ENCODE measurements at places on chromosomes 3 and 15. TPM values are rescaled to one million over a fixed set of nuclear protein-coding genes. Genes with fewer than 3 reads are reported as not detected.
A peak's percentile ranks its signal among the peaks of the same experiment; 100 is the strongest.

Gene AP3B2
- total RNA-seq, result 5.3 TPM

Gene SCG3
- not detected for total RNA-seq

Gene SPTBN5
- total RNA-seq, result 2.0 TPM

Gene LSM3
- total RNA-seq, result 10.5 TPM

Gene P2RY1
- 10.9 TPM for total RNA-seq

Gene LAMB2
- total RNA-seq, result 411 TPM

Gene ERICH6
- total RNA-seq, result 0.48 TPM

Gene FBXO40
- not detected for total RNA-seq

DNA sequence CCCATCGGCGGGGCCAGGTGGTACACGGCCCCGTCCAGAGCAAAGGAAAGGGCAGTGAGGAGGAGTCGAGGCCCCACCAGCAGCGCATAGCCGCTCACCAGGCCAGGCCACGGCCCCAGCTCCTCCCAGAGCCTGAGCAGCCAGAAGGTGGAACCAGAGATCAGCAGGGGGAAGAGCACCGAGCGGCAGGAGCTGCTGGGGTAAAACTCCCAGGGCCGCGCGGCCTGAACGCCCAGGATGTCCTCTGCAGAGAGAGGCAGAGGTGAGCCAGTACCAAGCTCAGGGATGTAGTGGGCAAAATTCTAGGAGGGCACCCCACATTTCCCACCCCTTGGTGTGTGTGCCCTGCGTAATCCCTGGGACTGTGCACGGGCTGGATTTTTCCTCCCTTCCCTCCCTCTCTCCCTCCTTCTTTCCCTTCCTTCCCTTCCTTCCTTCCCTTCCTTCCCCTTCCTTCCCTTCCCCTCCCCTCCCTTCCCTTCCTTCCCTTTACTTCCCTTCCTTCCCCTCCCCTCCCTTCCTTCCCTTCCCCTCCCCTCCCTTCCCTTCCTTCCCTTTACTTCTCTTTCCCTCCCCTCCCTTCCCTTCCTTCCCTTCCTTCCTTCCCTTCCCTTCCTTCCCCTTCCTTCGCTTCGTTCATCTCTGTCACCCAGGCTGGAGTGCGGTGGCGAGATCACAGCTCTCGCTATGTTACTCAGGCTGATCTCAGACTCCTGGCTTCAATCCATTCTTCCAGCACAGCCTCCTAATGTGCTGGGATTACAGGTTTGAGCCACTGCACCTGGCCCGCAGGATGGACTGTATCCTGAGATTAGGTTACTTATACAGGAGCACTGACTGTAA, 6.3 kb upstream of the NCBP2 start:
- no peaks in the 10 kb centered on the region for H3K4me1 ChIP-seq
- H3K36me3 ChIP-seq, result no peaks in the 10 kb centered on the region
- H3K4me3 ChIP-seq, result no peak overlapping the region
- no peak overlapping the region for H3K27ac ChIP-seq

GRCh38 chr3:115022835-115023398, 124.2 kb downstream of the ZBTB20 start:
- no peak overlapping the region for H3K4me3 ChIP-seq
- DNase-seq, result no peak
- H3K4me1 ChIP-seq, result peaks cover 6% of the 10 kb centered on the region
- no peaks in the 10 kb centered on the region for H3K36me3 ChIP-seq

DNA sequence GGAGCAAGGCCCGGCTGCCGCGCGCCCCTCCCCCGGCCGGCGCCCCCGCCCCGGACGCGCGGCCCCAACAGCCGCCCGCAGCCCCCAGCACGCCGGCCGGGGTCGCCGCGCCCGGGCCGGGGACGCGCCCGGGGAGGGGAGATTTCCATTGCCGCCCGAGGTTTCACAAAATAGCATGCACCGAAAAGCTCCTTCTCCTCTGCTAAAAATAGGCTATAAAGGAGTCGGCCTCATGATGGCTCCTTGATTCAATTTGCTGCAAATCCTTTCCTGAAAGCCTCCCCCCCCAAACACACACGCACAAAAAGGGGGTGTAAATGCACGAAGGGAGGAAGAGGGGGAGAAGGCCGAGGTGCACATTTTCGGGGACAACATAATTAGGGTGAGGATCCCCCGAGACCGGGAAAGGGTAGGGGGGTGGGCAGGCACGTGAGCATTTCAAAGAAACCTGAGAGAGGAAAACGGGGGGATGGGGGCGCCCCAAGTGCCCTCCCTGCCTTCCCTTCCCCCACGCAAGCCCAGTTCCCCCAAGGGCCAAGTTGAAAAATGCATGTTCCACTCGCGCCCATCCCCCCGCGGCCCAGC, 734 bp downstream of the TBL1XR1 start:
- DNase-seq, result peak; percentile 57
- H3K27me3 ChIP-seq, result no peaks in the 10 kb centered on the region
- no peaks in the 10 kb centered on the region for H3K36me3 ChIP-seq

DNA sequence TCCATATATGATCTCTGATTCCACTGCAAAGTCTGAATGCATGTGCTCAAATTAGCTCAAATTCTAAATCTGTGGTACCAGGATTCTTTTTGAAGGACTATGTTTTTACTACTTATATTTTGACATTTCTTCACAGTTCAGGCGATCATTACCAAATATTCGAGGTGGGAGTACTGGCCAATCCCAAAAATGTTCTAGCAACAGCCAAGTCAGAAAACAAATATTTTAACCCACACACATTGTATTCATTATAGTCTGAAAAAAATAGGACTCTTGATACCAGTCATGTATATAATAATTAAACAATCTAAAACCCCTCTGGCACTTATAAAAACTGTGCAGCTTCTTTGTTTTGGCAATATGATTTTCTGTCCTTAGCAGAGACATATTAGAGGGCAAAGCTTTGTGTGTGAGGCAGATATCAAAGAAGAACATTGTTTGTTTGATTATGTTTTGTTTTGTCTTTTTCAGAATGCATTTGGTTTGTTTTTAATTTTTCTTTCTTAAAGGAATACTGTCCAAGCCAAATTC, 37.4 kb downstream of the FGF7 start:
- no peak overlapping the region for H3K4me3 ChIP-seq
- no peak overlapping the region for H3K27ac ChIP-seq
- H3K4me1 ChIP-seq, result no peaks in the 10 kb centered on the region
- DNase-seq, result no peak
- no peaks in the 10 kb centered on the region for H3K27me3 ChIP-seq

DNA sequence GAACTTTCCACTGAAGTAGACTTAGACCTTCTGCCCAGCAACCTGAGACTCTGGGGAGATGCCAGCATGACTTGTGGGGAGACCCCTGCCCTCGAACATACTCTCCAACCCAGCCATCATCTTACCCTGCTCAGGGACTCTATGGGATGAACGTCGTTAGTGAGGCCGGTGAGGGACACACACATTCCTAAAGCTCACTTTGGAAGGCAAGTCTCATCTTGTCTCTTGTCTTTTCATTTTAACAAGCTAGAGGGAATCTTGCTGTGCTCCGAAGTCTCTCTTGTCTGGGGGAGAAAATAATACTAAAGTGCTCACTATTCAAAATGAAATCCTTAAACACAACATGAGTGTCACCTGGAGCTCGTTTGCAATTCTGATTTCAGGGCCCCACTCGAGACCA, 239.5 kb upstream of the HES1 start:
- DNase-seq, result no peak
- no peaks in the 10 kb centered on the region for H3K36me3 ChIP-seq
- no peak overlapping the region for H3K27ac ChIP-seq
- no peaks in the 10 kb centered on the region for H3K4me1 ChIP-seq

- H3K36me3 ChIP-seq, result no peaks in the 10 kb centered on the region
- H3K27me3 ChIP-seq, result no peaks in the 10 kb centered on the region
- no peak overlapping the region for H3K27ac ChIP-seq
- H3K4me1 ChIP-seq, result no peaks in the 10 kb centered on the region
- H3K4me3 ChIP-seq, result no peak overlapping the region
- DNase-seq, result no peak
These were observed 73.2 kb upstream of the UBP1 start for GRCh38 chr3:33513262-33513863.

GRCh38 chr15:41258750-41259471, 27.8 kb downstream of the CHP1 start:
- peak overlapping the region; percentile 48 for H3K27ac ChIP-seq
- no peak for DNase-seq
- H3K4me3 ChIP-seq, result no peak overlapping the region
- H3K36me3 ChIP-seq, result no peaks in the 10 kb centered on the region

- DNase-seq, result no peak
- H3K4me1 ChIP-seq, result no peaks in the 10 kb centered on the region
- no peaks in the 10 kb centered on the region for H3K27me3 ChIP-seq
- H3K27ac ChIP-seq, result peak overlapping the region; percentile 4
These were observed 79.6 kb downstream of the NFKBIZ start for GRCh38 chr3:101928890-101929289.

- no peaks in the 10 kb centered on the region for H3K4me1 ChIP-seq
- H3K27me3 ChIP-seq, result no peaks in the 10 kb centered on the region
- H3K36me3 ChIP-seq, result no peaks in the 10 kb centered on the region
- no peak for DNase-seq
These were observed 74.2 kb downstream of the DPPA2 start for GRCh38 chr3:109242187-109242523.

- H3K4me3 ChIP-seq, result no peak overlapping the region
- no peak overlapping the region for H3K27ac ChIP-seq
- DNase-seq, result no peak
- H3K36me3 ChIP-seq, result no peaks in the 10 kb centered on the region
These were observed 30.3 kb downstream of the TPRA1 start for GRCh38 chr3:127560051-127560787.

DNA sequence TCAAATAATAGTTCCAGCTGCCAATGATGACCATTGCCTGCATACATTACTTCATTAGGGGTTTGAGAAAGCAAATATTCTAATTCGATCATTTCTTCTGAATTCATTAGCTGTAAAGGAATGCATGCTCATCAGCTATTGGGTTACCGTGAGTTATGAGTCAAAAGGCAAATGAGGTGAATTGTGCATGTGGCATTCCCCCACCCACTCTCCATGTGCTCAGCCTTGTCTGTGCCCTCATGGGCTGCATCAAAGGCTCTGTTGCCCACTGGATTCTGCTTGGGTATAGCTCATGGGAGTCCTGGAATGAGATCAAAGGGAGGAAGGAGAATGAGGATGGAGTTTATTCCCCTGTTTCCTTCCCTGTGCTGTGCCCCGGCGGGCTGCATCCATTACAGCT, 99.3 kb upstream of the CHRNA7 start:
- DNase-seq, result no peak
- no peaks in the 10 kb centered on the region for H3K36me3 ChIP-seq
- H3K27ac ChIP-seq, result no peak overlapping the region
- no peaks in the 10 kb centered on the region for H3K27me3 ChIP-seq
- H3K4me3 ChIP-seq, result no peak overlapping the region
- H3K4me1 ChIP-seq, result no peaks in the 10 kb centered on the region

DNA sequence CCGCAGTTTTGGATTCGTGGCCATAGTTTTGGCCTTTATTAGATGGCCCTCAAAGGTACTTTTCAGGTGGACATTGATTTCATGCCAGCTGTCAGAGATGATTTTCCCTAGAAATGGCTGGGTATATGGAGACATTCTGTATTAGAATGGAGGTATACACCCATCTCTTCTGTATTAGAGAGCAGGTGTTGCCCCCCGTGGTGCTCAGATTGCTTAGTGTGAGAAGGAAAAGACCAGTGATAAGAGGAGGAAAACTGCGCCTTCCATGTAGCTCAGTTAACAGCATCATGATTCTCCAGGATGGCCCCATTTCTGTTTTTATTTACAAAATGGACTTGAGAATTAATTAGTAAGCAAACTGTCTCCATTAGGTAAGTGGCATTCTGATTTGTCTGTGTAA, 145.9 kb downstream of the IGF1R start:
- no peaks in the 10 kb centered on the region for H3K27me3 ChIP-seq
- no peaks in the 10 kb centered on the region for H3K36me3 ChIP-seq
- DNase-seq, result no peak
- H3K27ac ChIP-seq, result no peak overlapping the region
- no peaks in the 10 kb centered on the region for H3K4me1 ChIP-seq

DNA sequence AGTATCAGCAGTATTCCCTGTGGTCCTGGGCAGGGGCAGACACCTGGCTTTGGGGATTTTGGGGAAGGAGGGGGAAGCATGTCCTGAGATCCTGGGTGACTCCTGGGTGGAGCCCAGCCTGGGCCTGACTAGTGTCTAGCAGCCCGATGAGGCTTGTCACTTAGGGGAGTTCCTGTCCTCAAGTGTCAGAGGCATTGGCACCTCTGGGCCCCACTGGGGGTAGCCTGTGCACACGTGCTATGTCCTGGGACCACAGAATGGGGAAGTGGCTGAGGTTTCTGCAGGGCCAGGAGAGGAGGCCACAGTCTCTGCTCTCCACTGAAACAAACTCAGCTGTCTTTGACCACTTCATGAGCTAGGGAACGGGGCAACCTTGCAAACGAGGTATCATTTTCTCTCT, 31.5 kb upstream of the ADCY5 start:
- no peak overlapping the region for H3K4me3 ChIP-seq
- no peak overlapping the region for H3K27ac ChIP-seq
- no peaks in the 10 kb centered on the region for H3K4me1 ChIP-seq
- no peaks in the 10 kb centered on the region for H3K27me3 ChIP-seq
- no peaks in the 10 kb centered on the region for H3K36me3 ChIP-seq
- DNase-seq, result no peak

GRCh38 chr3:179837374-179837773, 184.5 kb downstream of the USP13 start:
- H3K27me3 ChIP-seq, result no peaks in the 10 kb centered on the region
- no peaks in the 10 kb centered on the region for H3K4me1 ChIP-seq
- no peak for DNase-seq
- H3K36me3 ChIP-seq, result no peaks in the 10 kb centered on the region
- H3K27ac ChIP-seq, result no peak overlapping the region

DNA sequence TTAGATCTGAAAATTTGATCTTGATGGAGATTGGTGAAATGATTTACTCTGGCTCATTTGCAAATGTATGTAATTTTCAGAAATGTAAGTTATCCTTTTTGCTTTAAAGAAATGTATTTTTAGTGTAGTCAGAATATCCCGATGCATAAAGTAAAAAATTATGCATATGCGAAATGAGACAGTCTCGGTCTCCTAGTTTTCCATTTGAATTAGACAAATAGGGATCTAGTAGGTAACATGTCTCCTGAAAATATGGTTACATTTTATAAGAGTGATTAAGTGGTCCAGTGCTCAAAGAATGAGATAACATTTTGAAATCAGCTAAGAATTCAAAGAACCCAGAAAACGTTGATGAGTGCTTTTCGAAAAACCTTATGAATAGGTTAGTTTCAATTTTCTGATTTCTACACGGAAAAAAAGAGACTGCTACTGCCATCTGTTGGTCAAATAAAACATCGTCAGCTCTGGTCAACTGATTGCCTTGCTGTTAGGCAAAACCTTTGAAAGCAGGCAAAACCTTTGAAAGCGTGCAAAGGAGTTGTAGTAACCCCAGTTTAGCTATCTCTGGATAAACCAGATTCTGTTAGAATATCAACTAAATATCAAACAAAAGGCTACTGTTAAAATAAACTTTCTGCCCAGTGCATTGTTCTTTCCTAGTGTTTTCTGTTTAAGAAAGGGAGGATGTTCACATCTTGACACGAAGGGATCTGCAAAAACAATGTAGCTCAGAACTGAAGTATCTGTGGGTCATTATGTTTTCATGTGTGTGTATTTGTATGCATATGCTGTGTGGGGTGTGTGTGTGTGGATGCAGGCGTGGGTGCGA, 59.3 kb upstream of the CHMP2B start:
- H3K36me3 ChIP-seq, result no peaks in the 10 kb centered on the region
- no peak overlapping the region for H3K27ac ChIP-seq
- no peaks in the 10 kb centered on the region for H3K4me1 ChIP-seq
- H3K4me3 ChIP-seq, result peak overlapping the region; percentile 39
- DNase-seq, result no peak
- H3K27me3 ChIP-seq, result no peaks in the 10 kb centered on the region
